Tibial nerve (tissue), 4 donors: ENCODE measurements at places on chromosomes 6 and 20. TPM values are rescaled to one million over a fixed set of nuclear protein-coding genes. Genes with fewer than 3 reads are reported as not detected.

The APOBEC2 gene
- not detected for total RNA-seq

The MACROD2 gene
- 14.1 TPM for total RNA-seq

The MOG gene
- total RNA-seq, result not detected

The PCMT1 gene
- total RNA-seq, result 135 TPM

The LHFPL5 gene
- not detected for total RNA-seq

The C6orf52 gene
- total RNA-seq, result not detected

The LAMP5 gene
- 0.44 TPM for total RNA-seq

The TBC1D32 gene
- total RNA-seq, result 7.9 TPM

DNA sequence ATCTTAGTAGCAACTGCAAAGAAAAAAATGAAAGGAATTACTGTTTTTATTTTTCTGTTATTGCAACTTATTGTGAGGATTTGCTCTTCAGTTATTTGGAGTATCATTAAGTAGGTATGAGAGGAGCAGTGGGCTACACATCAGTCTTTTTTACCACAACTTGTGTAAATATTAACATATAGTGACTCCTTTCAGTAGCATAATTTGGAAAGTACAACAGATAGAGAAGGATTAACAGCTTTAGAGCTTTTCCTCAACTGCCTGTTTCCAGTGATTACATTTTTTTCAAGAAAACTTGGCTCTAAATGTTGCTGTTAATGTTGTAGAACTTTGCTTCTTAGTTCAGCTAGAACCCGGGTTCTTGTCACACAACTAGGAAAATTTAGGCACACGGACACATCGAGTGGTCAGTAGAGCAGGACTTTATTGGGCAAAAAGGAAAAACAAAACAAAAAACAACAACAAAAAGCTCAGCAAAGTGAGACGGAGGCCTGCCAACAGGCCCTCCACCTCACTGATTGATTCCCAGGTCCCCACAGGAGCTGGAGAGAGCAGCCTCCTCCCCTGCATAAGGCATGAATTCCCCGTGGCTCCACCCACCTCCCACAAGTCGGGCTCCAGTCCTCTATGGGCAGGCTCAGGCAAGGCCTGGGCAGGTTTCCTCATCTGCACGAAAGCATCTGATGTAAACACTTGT lies 75.1 kb downstream of the ADGRG6 start:
- no peaks in the 10 kb centered on the region for H3K36me3 ChIP-seq
- H3K27ac ChIP-seq, result peak overlapping the region; percentile 71
- peaks cover 21% of the 10 kb centered on the region for H3K4me1 ChIP-seq
- no peaks in the 10 kb centered on the region for H3K27me3 ChIP-seq
- DNase-seq, result no peak
- H3K4me3 ChIP-seq, result no peak overlapping the region

DNA sequence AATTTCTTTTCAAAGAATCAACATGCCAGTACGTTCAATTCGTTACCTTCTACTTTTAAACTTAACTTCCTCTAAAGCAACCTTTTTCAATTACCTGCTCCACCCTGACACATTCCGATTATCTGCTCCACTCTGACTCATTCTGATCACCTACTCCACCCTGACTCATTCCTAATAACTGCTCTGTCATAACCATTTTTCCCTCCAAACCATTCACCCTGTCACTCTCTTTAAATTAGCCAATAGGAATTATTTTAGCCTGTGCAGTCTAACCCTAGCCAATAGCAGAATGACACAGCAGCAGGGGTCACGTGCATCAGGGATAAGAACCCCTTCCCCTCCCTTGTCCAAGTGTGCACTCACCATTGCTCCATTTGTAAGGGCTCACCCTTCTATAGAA lies 557.4 kb upstream of the EYS start:
- no peak overlapping the region for H3K4me3 ChIP-seq
- no peaks in the 10 kb centered on the region for H3K36me3 ChIP-seq
- H3K27me3 ChIP-seq, result no peaks in the 10 kb centered on the region
- no peak overlapping the region for H3K27ac ChIP-seq
- H3K4me1 ChIP-seq, result no peaks in the 10 kb centered on the region

DNA sequence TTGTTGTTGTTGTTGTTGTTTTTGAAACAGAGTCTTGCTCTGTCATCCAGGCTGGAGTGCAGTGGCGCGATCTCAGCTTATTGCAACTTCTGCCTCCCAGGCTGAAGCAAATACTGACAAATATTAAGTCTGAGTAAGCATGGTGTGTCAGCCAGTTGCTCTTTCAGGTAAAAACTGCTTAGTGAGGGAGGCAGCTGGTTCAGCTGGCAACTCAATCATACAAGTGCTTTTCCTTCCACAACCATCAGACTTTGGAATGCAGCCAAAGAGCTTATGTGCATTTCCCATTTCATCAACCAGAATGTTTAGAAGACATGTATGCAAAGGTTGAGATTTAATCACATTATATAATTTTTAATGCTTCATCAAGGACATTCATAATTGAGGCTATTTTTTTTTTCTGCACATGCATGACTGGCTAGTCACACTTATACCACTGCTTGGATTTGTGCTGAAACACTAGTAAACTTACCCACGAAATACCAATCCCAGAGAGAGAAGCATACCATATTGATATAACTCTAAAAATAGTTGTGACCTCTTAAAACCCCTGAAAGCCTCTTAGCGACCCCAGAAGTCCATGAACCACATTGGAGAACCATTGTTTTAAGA lies 56.0 kb downstream of the CLIC5 start:
- no peak overlapping the region for H3K4me3 ChIP-seq
- H3K36me3 ChIP-seq, result no peaks in the 10 kb centered on the region
- no peaks in the 10 kb centered on the region for H3K27me3 ChIP-seq
- DNase-seq, result no peak

GRCh38 chr20:36110994-36111393 lies 43.5 kb upstream of the EPB41L1 start:
- peaks cover 15% of the 10 kb centered on the region for H3K4me1 ChIP-seq
- no peaks in the 10 kb centered on the region for H3K36me3 ChIP-seq
- DNase-seq, result no peak

DNA sequence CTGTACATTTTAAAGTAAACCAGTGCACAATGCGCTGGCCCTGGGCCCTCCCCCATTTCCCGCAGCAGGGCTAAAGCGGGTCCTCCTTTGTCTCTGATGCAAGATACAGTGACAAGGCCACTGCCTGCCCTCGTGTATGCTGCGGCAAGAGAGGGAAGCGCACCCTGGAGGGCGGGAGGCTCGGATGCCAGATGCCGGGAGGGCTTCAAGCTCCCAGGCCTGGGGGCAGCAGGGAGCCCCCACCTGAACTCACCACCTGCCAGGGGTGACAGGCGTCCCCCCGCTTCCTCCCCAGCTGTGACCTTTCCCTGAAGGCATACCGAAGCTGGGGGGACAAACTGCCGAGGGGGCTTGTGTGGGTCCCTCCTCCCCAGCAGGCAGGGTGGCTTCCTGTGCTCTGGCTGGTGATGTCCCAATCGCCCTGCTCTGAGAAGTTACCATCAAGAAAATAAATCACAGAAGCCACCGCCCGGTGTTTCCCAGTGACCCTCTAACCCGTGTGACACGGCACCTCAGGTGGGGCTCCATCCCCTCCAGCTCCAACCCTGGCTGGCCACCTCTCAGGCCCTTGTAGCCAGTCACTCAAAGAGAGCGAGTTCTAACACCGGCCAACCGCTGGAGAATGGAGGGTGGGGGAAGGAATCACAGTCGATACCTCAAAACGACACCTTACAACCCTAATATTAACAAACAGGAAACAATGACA lies 203.3 kb downstream of the PREX1 start:
- H3K4me3 ChIP-seq, result no peak overlapping the region
- no peak overlapping the region for H3K27ac ChIP-seq
- peaks cover 14% of the 10 kb centered on the region for H3K36me3 ChIP-seq
- DNase-seq, result no peak

DNA sequence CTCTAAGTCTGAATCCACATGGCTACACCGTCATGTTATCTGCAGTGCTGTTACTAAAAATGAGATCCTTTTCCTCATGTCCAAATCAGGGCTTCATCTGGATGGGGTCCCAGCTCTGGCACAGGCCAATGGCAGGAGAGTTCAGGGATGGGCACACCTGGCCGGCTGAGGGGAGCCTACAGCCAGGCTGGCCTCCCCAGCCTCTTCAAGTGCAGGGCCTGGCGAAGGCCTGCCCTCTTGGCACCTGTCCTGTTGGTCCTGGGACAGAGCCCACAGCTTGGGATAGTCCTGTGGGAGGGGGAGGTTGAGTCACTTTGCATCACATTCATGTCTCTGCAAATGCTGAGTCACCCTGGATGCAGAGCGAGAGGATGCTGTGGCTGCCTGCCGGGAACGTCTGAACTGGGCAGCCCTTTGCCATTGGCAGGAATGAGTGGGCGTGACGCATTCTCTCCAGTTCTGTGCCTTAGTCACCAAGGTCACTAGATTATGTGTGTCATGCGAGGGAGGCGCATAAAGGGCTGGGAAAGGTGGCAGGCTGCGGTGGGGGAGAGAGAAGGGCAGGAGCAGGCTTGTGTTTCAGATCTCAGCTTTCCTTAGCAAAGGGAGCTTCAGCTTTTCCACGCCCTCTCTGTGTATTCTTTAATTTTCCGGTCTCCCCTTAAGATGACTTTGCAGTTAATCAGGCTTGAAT lies 223.2 kb upstream of the ECI2 start:
- H3K36me3 ChIP-seq, result no peaks in the 10 kb centered on the region
- DNase-seq, result peak; percentile 51
- H3K27me3 ChIP-seq, result no peaks in the 10 kb centered on the region

DNA sequence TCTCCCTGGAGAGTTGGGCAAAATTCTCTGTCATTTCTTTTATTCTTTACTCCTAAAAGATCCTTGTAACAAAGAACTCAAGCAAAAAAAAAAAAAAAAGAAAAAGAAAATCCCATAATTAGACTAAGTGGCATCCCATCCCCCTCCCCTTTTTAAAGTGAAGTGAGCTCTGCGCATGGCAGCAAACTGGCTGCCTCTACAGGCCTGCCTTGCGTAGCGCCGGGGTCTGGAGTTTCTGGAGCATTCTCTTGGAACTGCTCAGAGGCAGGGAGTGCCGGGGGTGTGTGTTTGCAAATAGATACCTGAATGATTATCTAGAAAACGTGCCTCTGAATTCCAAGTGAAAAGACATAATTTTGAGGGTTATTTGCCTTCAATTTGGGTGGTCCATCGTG lies 48.1 kb downstream of the FOXC1 start:
- H3K4me3 ChIP-seq, result no peak overlapping the region
- H3K27me3 ChIP-seq, result no peaks in the 10 kb centered on the region
- no peaks in the 10 kb centered on the region for H3K36me3 ChIP-seq
- DNase-seq, result no peak
- no peak overlapping the region for H3K27ac ChIP-seq
- no peaks in the 10 kb centered on the region for H3K4me1 ChIP-seq

DNA sequence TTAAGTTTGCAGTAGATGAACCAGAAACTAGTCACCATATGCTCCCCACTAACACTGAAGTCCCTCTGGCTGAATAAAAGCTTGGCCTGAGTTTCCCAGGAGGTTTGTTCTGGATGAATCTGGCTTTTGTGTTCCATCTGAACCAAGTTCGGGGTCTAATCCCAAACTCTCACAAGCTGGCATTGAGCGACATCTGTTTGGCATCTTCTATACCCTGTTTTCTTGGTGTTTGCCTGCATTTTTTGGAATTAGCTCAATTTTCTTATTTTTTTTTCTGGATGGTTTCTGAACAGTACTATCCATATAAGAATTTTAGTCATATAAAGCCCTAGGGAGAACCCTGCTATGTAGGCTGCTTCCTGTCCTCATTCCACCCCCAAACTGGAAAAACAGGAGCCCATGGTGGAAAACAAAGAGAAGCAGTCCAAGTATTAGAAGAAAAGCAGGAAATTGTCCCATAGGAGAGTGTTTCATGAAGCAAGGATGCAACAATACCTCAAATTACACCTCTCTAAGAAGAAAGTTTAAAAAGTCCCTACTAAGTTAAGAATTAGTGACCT lies 737.1 kb downstream of the DHX35 start:
- H3K36me3 ChIP-seq, result no peaks in the 10 kb centered on the region
- no peak for DNase-seq
- no peak overlapping the region for H3K27ac ChIP-seq
- H3K4me3 ChIP-seq, result no peak overlapping the region

GRCh38 chr6:44642870-44643522 lies 255.5 kb downstream of the CDC5L start:
- H3K27me3 ChIP-seq, result no peaks in the 10 kb centered on the region
- no peaks in the 10 kb centered on the region for H3K4me1 ChIP-seq
- H3K36me3 ChIP-seq, result no peaks in the 10 kb centered on the region
- no peak for DNase-seq
- H3K4me3 ChIP-seq, result no peak overlapping the region

GRCh38 chr6:111802720-111803330 lies 70.4 kb downstream of the FYN start:
- peaks cover 92% of the 10 kb centered on the region for H3K4me1 ChIP-seq
- no peaks in the 10 kb centered on the region for H3K36me3 ChIP-seq
- DNase-seq, result no peak
- H3K27ac ChIP-seq, result peak overlapping the region; percentile 70

DNA sequence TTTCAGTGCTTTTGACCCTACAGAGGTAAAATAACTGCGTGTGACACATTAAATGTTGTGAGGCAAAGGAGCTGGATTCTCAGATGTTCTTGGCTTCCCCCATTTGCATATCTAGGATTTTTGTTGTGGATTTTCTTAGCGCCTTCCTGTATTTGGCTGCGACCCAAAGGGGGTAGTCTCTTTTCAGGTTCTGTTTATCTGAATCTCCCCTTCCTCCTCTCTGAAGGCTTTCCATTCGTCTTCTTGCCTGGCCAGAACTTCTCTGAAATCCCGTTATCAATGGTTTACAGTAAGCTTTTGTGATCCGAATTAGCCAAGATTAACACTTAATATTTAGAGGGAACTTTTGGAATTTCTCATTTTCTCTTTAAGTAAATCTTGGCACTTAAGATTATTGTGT lies 60.8 kb downstream of the ADGRB3 start:
- DNase-seq, result no peak
- no peaks in the 10 kb centered on the region for H3K27me3 ChIP-seq
- H3K36me3 ChIP-seq, result no peaks in the 10 kb centered on the region
- no peak overlapping the region for H3K27ac ChIP-seq
- no peak overlapping the region for H3K4me3 ChIP-seq

- no peak overlapping the region for H3K4me3 ChIP-seq
- no peak overlapping the region for H3K27ac ChIP-seq
- H3K36me3 ChIP-seq, result no peaks in the 10 kb centered on the region
- H3K27me3 ChIP-seq, result no peaks in the 10 kb centered on the region
Observed at GRCh38 chr6:163739966-163740365, 325.4 kb downstream of the QKI start.

GRCh38 chr6:158999154-158999665 lies 792 bp downstream of the RSPH3 start:
- peak overlapping the region; percentile 86 for H3K27ac ChIP-seq
- no peaks in the 10 kb centered on the region for H3K27me3 ChIP-seq
- H3K36me3 ChIP-seq, result no peaks in the 10 kb centered on the region
- peak overlapping the region; percentile 88 for H3K4me3 ChIP-seq
- DNase-seq, result no peak

- H3K36me3 ChIP-seq, result no peaks in the 10 kb centered on the region
- no peak for DNase-seq
- H3K27ac ChIP-seq, result peak overlapping the region; percentile 96
- peaks cover 67% of the 10 kb centered on the region for H3K4me1 ChIP-seq
- H3K27me3 ChIP-seq, result no peaks in the 10 kb centered on the region
- no peak overlapping the region for H3K4me3 ChIP-seq
Observed at GRCh38 chr20:25031241-25031640, 26.7 kb downstream of the ACSS1 start.

- no peaks in the 10 kb centered on the region for H3K4me1 ChIP-seq
- H3K36me3 ChIP-seq, result no peaks in the 10 kb centered on the region
- DNase-seq, result peak; percentile 49
- H3K4me3 ChIP-seq, result no peak overlapping the region
- H3K27ac ChIP-seq, result no peak overlapping the region
- H3K27me3 ChIP-seq, result no peaks in the 10 kb centered on the region
Observed at GRCh38 chr6:170024940-170025339, 265.9 kb downstream of the DLL1 start.

- H3K4me3 ChIP-seq, result no peak overlapping the region
- H3K4me1 ChIP-seq, result no peaks in the 10 kb centered on the region
- no peaks in the 10 kb centered on the region for H3K27me3 ChIP-seq
Observed at GRCh38 chr6:44725070-44725469, 337.6 kb downstream of the CDC5L start.
